ENCODE measurements at places on chromosomes 3 and 15.

DNA sequence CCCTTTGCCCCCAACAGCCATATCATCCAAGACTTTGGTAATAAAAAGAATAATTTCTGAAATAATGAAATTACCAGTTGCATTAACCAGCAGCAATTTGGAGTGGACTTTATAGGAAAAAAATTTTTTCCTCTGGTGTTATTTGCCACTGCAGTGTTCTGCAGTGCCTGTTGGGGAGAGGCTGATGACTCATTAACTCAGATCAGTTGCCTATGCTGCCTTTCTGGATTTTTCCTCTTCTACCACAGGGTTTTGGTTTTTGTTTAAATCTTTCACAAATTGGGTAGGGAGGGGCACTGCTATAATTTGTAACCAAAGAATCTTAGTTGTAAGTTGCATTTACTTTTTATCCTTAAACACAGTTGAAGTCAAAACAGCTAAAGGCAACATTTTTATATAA is 22.7 kb downstream of the ATP6V1A start:
- peak; percentile 53 for DNase-seq

GRCh38 chr3:9111417-9111816 is 138.0 kb downstream of the SRGAP3 start:
- DNase-seq = no peak

GRCh38 chr3:188491276-188491687 is 337.3 kb downstream of the LPP start:
- peak; percentile 74 for DNase-seq

- no peak for DNase-seq
These were observed 6.7 kb downstream of the BCL2L10 start for GRCh38 chr15:52105846-52106245.

DNA sequence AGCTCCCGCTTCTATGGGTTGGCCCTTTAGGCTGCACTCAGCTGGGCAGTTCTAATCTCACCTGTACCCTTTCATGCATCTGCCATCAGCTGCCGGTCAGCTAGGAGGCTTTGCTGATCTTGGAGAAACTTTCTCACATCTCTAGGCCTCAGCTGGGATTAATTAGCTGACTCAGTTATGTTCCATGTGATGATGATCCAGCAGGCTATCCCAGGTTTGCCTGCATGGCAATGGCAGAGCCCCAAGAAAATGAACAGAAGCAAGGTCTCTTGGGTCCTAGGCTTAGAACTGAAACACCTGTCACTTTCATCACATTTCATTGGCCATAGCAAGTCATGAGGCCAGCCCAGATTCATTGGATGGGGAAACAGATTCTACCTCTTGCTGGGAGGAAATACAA is 304.6 kb upstream of the TBC1D5 start:
- DNase-seq = peak; percentile 25

DNA sequence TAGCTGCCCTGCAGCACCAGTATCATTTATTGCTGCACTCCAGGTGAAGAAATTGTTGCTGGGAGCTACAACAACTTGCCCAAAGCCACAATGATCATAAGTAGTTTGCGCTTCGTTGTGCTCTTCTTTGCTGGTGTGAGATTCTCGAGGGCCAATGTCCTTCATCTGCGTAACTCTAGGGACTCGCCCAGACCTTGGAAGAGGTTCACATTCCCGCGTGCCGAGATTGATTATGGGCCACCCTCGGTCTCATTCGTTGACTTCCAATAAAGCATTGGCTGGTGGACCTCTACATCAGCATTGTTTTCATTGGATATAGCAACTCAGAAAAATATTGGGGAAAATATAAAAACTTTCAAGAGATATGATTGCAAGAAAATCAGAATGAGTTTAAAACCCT is 423 bp upstream of the PHLDB2 start:
- no peak for DNase-seq

GRCh38 chr3:41195946-41196345 is 3.4 kb upstream of the CTNNB1 start:
- DNase-seq = no peak

- DNase-seq = no peak
These were observed 206.6 kb downstream of the MECOM start for GRCh38 chr3:169456900-169457299.

DNA sequence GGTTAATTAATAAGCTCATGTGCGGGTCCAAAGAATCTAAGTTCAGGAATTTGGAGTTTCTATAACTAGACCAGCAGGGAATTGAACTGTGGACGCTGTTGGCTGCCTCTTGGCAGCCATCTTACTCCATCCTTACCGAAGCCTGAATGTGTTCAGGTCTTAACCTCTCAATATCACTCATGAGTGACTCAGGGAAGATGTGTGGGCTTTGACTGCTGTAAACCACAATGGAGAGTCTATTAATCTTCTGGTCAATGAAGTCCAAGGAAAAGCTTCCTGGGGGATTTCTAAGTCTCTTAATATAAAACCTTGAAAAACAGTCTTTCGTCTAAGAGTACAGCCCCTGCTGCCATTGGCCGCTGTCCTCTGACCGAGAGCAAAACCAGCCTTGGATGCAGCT is 46.7 kb upstream of the OXTR start:
- DNase-seq = no peak

- DNase-seq = no peak
These were observed 3.6 kb upstream of the EFCAB12 start for GRCh38 chr3:129432036-129432435.

- DNase-seq = peak; percentile 53
These were observed 277.3 kb upstream of the TLE3 start for GRCh38 chr15:70375006-70375431.

DNA sequence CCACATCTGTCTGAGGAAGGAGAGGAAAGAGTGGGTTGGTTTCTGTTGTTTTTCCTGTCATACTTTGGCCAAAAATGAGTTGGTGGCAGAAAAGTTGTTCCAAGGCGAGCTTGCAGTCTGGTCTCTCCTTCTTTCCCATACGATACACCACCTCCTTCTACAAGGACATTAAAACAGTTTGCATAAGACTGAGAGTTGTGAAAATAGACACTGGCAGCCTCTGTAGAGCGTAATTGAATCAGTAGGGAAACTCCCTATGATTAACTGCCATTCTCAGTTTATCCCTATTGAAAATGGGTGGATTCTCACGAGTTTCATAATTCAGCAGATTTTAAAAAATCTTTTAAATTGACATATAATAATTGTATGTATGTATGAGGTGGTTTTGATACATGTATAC is 3.7 kb upstream of the LSG1 start:
- DNase-seq = no peak

GRCh38 chr15:100531204-100531603 is 2.5 kb upstream of the CERS3 start:
- DNase-seq = no peak

GRCh38 chr3:152558386-152558785 is 276.5 kb upstream of the P2RY1 start:
- no peak for DNase-seq

DNA sequence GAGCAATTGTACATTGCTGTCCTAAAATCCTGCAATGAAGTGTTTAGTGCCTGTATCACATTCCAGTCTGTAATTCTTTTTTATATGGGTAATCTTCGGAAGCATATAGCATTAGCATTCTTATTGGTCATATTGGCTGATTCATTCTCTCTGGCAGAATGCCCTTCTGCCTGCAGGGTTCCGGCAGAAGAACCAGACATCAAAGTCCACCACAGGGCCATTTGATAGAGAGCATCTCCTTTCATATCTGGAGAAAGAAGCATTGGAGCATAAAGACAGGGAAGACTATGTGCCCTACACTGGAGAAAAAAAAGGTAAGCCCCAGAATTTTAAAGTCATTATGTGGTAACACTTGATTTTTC is 39.6 kb downstream of the TMOD3 start:
- peak; percentile 82 for DNase-seq

- no peak for DNase-seq
These were observed 131.0 kb downstream of the MEX3B start for GRCh38 chr15:81914734-81915256.

DNA sequence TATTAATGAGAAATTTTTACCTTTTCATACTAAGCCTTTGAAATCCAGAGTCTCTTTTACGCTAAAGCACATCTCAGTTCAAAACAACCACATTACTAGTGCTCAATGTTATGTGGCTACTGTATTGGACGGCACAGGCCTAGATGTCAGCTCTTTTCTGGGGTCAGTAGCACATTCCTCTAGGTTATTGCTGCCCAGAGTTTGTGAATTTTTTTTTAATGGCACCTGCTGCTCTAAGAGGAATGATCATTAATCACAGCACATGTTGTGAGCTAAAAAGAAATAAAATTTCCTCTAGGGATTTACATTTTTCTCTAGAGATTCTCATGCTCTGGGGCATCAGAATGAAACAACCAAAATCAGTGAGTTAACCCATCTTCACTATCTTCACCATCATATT is 436.8 kb upstream of the THBS1 start:
- no peak for DNase-seq

DNA sequence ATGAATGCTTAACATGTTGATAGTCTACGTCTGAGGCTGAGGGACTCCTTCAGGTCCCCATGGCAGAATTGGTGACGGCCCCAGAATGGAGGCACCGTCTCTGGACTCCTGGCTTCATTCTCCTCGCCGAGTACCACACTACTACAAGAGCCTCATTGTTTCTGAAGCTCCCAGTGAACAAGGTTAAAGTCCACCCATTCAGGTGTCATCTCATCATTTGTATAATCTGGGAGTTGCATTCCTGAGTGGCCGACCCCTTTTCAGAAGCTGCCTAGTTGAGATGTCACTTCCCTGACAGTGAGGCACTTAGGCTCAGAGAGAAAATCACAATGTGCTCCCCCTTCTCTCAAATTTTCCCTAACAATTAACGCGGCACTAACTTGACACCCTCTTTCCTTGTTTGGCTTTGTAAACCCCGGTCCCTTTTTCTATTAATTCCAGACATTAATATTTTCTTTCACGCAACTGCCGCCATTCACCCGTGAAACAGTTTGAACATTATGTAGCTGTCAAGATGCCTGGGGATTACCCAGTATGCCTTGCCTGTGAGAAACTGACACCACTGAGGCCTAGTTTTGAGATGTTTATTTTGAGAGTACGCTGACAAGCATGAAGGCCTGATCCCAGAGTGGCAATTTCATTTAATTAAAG is 105.6 kb downstream of the MCTP2 start:
- DNase-seq = no peak

- no peak for DNase-seq
These were observed 31.7 kb downstream of the ATP2B2 start for GRCh38 chr3:10473581-10474274.

DNA sequence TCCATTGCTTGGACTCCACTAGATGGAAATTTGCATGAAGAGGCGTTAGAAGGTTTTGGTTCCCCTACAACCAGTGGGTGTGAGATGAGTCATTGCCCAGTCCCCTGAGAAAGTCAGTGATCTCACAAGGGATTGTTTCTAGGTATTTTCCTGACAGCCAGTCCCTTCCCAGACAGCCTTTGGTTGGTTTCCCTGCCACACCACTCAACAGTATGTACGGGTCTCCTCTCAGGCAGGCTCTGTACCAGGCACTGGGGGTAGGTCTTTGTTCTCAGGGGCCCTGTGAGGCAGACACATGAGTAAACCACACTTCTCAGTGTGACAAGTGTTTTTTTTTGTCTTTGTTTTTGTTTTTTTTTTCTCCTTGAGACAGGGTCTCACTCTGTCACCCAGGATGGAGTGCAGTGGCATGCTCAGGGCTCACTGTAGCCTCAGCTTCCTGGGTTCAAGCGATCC is 4.0 kb downstream of the LAMP3 start:
- peak; percentile 34 for DNase-seq

DNA sequence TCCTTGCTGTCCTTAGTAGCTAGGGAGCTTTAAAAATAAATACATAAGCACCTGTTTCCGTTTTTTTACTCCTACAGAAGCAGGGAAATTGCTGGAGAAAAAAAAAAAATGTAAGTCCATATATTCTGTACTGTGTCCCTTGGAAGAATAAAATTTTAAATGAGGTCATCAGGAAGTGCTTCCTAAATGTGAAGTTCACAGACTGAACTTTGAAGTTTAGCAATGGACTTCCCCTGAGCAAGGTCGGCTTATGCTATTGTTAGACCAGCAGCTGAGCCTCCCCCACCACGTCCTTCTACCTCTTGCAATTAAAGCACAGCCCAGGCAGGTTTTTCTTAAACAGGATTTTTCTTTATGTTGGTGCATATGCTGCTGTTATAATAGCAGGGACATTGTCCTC is 26.3 kb downstream of the LIPC start:
- peak; percentile 62 for DNase-seq

- no peak for DNase-seq
These were observed 18.2 kb downstream of the IDH3A start for GRCh38 chr15:78167227-78167888.

- DNase-seq = peak; percentile 12
These were observed 9.5 kb downstream of the CFAP44 start for GRCh38 chr3:113431811-113432210.

GRCh38 chr3:38579551-38580449 is 69.7 kb downstream of the SCN5A start:
- peak; percentile 4 for DNase-seq

- peak; percentile 39 for DNase-seq
These were observed 16.3 kb downstream of the ARL8B start for GRCh38 chr3:5138214-5138981.

GRCh38 chr3:127997016-127997415 is 55.2 kb upstream of the SEC61A1 start:
- DNase-seq = no peak

DNA sequence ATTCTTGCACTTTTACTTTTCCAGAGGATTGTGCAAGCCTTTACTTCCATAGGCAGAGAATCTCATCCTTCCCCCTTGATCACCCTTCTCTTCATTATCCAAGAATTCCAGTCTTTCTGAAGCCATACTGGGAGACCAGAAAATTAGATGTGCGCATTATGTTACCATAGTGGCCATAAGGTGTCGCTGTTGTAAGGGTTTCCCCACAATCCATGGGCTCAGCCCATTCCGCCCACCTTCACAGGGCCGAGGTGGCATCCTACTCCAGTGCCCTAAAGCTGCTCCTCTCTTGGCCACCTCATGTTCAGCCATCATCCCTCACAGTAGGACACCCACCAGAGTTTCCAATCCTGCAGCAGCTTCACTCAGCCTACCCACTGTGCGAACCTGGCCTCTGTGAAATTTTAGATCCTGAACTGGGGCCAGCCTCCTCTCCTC is 35.0 kb downstream of the CTSH start:
- DNase-seq = peak; percentile 57

DNA sequence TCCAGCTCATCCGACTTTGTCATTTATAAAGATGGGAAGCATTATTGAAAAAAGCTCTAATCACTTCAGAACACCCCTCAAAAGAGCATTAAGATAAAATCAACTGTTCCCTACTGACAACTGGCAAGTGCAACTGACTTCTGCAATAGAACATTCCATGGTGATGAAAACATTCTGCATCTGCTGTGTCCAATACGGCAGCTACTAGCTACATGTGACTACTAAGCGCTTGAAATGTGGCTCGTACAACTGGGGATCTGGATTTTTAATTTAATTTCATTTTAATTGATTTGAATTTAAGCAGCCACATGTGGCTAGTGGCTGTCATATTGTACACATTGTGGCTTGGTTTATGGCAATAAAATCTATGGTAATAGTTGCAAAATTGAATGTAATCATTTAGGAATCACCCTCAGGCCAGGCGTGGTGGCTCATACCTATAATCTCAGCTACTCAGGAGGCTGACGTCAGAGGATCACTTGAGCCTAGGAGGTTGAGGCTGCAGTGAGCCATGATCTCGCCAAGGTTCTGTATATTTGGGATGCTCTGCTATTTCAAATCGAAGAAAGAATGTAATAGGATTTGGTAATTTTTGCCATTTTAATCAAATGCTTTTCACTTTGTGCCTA is 390.3 kb downstream of the GABRB3 start:
- no peak for DNase-seq

Measured in cardiac fibroblast (primary cell).